AG10803 (cell line): ENCODE measurements at places on chromosomes 7 and 10.
A peak's percentile ranks its signal among the peaks of the same experiment; 100 is the strongest.

DNA sequence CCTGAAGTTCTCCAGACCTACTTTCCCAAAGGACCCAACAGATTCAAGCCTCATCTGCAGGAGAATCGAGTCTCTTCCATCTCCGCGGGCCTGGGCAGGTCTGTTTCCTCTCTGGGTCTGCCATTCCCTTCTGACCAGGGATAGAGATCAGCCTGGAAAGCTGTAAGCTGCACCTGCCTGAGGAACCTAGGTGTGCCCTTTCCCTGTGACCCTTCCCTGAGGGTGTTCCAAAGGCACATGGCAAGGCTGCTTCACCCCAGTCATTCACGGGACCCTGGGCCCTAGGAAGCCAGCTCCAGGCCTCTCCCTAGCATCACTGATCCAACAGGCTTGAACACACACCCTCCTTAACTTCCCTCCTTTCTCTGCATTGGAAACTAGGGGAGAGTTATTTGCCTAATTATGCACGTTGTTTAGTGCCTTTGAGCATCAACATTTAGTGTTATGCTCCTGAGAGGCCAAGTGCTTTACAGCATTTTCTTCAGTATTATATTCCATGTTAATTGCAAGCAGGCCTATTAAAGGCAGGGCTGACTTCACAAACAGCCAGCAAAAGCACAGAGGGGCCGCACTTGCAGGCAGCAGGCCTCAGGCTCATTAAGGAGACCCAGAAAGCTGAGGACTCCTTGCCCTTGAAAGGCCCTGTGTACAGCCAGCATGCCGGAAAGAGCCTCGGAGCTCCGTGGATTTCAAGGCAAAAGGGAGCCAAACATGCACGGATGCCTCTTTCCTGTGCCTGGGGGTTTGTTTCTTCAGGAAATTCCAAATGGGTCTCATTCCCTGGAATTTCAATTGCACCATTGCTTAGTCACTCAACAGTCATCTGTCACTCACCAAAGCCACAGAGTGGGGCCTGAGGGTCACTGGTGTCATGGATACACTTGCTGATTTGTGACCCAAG lies 91.0 kb upstream of the FAM20C start:
- peak; percentile 70 for DNase-seq

GRCh38 chr7:145263886-145264285 lies 428.0 kb upstream of the TPK1 start:
- no peak for DNase-seq

GRCh38 chr7:41163991-41164390 lies 538.9 kb downstream of the INHBA start:
- DNase-seq, result no peak

- DNase-seq, result no peak
These were observed 92.8 kb upstream of the KMT2C start for GRCh38 chr7:152528612-152529011.

- peak; percentile 60 for DNase-seq
These were observed 19.7 kb upstream of the BNIP3 start for GRCh38 chr10:132001238-132001972.

DNA sequence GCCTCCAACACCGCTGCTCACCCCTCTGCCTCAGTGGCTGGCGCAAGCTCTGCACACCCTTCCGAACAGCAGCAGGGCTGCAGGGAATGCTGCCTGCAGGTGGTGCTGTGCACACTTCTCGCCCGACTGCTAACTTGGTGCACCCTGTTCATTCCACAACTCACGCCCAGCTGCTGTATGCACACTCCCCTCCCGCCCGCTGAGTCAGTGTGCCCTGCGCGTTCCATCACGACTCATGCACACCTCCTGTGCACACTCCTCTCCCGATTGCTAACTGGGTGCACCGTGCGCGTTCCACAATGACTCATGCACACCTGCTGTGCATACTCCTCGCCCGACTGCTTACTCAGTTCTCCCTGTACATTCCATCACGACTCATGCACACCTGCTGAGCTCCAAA lies 21.5 kb downstream of the ADARB2 start:
- no peak for DNase-seq

DNA sequence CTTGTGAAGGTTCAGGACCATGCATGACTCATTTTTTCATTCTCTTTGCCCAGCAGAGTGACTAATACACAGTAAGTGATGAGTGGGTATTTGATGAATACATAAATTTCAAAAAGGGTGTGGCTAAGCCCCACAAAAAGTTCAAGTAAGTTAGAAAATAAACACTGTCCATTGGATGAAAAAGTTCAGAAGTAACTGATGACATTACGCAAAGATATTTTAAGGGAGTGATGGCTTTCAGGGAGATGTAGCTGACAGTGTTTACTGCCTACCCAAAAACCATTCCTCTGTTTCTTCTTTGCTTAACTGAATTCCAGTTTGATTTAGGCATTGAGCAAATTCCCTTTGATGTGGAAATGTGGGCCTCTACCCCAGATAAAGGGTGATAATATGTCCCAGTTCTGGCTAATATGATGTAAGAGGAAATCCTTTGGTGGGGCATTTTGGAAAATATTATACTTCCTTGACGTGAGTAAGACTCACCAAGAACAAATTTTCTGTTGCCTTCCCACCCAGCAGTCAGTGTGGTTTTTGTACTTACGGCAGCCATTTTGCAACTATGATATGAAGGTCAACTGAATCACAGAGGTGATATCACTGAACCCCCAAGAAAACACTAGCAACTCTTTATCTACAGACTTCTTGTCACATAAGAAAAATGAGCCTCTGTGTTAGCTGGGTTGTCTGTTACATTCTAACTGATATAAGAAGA lies 29.0 kb upstream of the EBLN1 start:
- DNase-seq, result peak; percentile 59

- no peak for DNase-seq
These were observed 38.9 kb downstream of the PRSS2 start for GRCh38 chr7:142809671-142810070.

- DNase-seq, result peak; percentile 51
These were observed at the start of gene UBE2D4 for GRCh38 chr7:43925984-43926797. TSS of gene UBE2D4 (plus strand) at chr7:43926436. CDS start at chr7:43926533, 97 bp downstream.

DNA sequence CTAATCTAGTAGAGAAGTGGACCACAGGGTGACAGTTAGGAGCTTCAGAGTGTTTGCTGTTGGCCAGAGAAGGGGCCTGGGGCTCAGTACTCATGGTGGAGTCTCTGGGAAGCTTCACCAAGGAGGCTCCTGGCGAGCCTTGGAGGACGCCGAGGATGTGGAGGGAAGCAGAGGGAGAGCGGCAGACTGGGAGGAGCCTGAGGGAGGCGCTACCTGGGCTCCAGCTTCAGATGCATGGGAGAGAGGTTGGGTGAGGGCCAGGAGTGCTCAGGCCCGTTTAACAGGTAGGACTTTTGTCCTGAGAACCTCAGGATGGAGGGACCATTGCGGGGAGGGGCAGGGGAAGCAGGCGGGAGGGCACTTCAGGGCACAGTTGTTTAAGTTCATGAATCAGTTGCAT lies 24.2 kb downstream of the DOCK1 start:
- no peak for DNase-seq

DNA sequence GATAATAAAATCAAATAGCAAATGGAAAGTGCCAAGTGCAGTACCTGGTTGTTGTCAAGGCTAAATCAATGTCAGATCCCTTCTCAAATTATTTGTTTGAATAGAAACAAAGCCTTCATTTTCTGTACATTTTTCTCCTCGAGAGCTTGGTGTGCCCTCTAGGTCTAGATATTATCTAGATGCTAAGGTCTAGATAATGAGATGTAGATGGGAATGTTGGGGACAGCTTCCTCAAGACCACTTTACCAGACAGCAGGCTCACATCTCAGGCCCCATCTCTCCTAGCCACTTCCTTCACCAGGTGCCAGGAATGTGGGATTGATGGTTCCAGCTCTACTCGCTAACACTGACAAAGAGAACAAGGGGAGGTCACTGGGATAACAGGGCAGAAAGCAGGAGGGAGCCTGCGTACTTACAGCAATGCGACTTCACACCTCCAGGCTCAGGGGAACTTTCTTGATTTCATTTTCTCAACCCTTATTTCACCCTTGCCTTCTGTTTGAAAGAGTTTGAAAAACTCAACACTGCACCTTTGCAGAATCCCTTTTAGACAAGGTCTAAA lies 451.4 kb upstream of the VSTM2A start:
- no peak for DNase-seq

GRCh38 chr7:7157177-7157886 lies 25.0 kb upstream of the C1GALT1 start:
- DNase-seq, result peak; percentile 90

- no peak for DNase-seq
These were observed 22.8 kb downstream of the GLI3 start for GRCh38 chr7:42214060-42214679.

DNA sequence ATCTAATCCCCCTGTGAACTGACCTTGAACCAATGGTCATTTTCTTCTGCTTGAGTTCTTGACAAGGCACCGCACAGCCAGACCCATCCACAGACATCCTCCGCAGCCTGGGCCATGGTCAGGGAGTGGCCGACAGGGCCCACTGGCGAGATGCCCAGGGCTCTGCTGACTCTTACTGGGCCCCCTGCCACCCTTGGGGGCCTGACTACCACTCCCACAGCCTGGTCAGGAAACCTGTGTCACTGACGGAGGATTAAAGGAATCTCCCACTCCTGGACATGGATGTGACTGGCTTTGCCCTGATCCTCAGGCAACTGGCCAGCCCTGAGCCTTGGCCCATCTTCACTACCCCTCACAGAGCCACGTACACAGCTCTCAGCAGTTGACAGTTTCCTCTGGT lies 50.4 kb upstream of the ENO4 start:
- DNase-seq, result no peak

GRCh38 chr7:66352071-66352470 lies 146.9 kb downstream of the TPST1 start:
- no peak for DNase-seq

GRCh38 chr7:106768324-106768751 lies 96.7 kb upstream of the PIK3CG start:
- DNase-seq, result peak; percentile 53

DNA sequence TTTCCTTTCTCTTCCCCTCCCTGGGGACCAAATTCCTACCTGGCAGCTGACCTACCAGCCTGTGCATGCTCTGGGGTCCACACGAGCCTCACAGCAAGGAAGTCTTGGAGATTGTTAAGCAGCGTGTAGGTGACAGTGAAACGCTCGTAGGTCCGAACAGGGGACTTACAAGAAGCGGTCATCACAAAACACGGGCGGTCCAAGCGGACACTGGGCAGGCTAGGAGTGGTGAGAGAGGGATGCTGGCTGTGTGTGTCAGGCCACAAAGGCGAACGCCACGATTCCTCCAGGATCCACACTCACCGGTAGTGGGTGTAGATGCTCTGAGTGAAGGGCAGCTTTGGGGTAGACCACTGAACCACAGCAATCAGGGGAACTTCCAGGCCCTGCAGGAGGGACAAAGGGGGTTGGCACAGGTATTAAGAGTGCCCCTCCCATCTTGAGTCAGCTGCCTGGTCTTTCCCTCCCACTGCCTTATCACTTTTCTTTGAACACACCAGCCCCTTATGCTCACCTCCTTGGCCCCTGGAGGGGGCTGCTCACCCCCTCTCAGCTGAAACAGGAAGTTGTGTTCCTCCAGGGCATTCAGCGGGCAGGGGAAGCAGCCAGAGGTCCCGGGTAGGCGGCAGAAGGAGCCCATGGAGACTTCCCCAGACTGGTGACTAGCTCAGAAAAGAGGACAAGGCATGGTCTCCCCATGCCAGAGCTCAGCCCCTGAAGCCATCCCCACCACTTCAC lies 2.0 kb downstream of the TRAPPC14 start:
- DNase-seq, result no peak

DNA sequence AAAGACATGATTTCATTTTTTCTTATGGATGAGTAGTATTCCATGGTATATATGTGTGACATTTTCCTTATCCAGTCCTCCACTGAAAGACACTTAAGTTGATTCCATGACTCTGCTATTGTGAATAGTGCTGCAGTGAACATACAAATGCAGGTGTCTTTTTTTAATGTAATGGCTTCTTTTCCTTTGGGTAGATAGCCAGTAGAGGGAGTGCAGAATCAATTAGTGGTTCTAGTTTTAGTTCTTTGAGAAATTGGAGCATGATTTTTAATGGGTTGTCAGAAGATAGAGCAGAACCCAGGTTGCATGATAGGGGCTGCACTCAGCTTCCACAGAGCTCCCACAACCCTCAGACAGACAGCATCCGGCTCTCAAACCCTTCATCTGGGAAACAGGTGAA lies 152.9 kb upstream of the PLXDC2 start:
- DNase-seq, result no peak

DNA sequence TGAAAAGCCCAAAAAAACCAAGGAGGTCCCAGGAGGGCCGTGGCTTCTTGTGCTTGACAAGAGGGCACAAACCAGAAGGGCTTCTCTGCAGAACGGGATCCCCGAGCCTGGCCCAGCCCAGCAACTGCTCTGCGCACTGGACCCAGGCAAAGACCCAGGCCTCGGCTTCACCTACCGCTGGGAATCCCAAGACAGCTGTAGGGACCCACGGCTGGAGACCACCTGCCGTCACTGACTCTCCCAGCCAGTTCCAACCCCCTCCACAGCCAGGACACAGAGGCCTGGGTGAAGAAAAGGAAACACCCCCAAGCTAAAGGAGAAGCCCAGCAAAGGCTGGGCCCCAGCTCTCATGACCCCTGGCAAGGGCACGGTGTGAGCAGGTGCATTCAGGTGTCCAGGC lies 24.3 kb downstream of the PDGFA start:
- DNase-seq, result no peak

GRCh38 chr10:35460852-35461460 lies 124.6 kb downstream of the CCNY start:
- DNase-seq, result no peak

- no peak for DNase-seq
These were observed at the start of gene ZNF853 for GRCh38 chr7:6614953-6615722. TSS of gene ZNF853 (plus strand) at chr7:6615610. CDS start at chr7:6616175, 565 bp downstream.

- no peak for DNase-seq
These were observed 958.6 kb downstream of the NXPH1 start for GRCh38 chr7:9391984-9392383.
